ENCODE measurements at places on chromosomes 16 and 17. TPM values are rescaled to one million over a fixed set of nuclear protein-coding genes. Genes with fewer than 3 reads are reported as not detected.

- no peak for DNase-seq
Measured at GRCh38 chr17:62778990-62779681, 29.0 kb downstream of the MARCHF10 start.

- no peak for DNase-seq
Measured at GRCh38 chr17:46884552-46884951, 33.2 kb downstream of the WNT9B start.

- no peak for DNase-seq
Measured at GRCh38 chr17:80110927-80111701, 9.7 kb downstream of the GAA start.

DNA sequence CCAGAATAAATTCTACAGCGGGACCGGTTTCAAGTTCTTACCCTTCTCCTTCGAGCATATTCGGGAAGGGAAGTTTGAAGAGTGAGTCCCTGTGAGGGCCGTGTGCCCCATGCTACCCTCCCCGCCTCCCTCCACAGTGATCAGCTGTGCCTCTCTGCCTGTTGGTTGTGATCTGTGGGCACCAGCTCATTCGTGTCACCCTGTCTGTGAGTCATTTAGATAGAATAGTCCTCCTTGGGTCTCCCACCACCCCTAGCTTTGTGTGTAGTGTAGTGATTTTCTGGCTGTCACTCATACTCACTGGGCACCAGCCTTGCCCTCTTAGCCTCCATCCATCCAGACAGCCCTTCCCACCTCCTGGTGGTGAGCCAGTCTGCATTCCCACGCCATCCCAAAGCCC is 15.0 kb upstream of the NAGLU start:
- no peak for DNase-seq

- DNase-seq = peak; percentile 76
Measured at GRCh38 chr17:38349097-38349730, 2.4 kb upstream of the SOCS7 start.

- no peak for DNase-seq
Measured at GRCh38 chr17:55388842-55389241, 32.8 kb downstream of the MMD start.

DNA sequence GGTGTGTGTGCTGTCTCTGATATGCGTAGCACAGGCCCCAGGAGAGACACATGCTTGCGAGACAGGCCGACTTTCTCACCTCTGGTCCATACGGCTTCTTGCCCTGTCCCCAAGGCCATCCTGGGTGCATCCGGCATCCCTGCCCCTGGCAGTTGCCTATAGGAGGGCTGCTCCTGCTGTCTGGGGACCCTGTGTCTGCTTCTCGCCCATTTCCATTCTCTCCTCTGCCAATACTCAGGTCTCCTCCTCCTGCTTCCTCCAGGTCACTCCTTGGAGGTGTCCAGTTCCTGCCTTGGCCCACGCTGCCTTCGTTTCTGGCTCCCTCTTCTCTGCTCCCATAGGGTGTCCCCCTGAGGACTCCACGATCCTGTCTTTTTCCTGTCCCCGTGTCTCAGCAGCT is 89.0 kb downstream of the DNAH17 start:
- no peak for DNase-seq

SLFN14 gene
- total RNA-seq = 0.16 TPM

CPHXL2 gene
- not detected for total RNA-seq

FBXO39 gene
- total RNA-seq = not detected

MEIOB gene
- total RNA-seq = not detected

Measured in CD8-positive, alpha-beta memory T cell (primary cell).